ENCODE measurements at places on chromosomes 6 and 20.

GRCh38 chr20:58473453-58474425 is 41.5 kb downstream of the APCDD1L start:
- no peak for DNase-seq

GRCh38 chr6:33863723-33864440 is 60.1 kb upstream of the MLN start:
- DNase-seq, result no peak

- no peak for DNase-seq
Observed at GRCh38 chr6:149567945-149568585, 1.9 kb downstream of the GINM1 start.

GRCh38 chr6:124748778-124749177 is 213.5 kb upstream of the RNF217 start:
- DNase-seq, result no peak

DNA sequence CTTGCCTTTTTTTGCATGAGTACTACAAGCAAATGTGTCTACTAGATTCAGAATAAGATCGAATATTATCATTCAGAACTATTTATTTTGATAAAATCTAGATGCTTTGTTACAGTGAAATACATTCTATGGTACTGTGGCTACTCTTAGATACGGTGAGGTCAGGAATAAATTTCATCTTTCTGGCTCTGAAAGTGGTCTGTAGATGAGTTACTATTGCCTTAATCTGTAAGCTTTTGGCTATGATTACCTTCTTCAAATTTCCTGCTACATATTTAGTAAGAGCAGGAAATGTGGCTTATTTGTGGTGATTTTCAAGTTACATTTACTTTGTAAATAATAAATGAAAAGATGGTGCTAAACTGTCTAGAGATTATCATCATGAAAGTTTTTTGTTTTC is 50.0 kb downstream of the SCAF8 start:
- no peak for DNase-seq

- no peak for DNase-seq
Observed at GRCh38 chr6:164014346-164015087, 600.0 kb downstream of the QKI start.

- no peak for DNase-seq
Observed at GRCh38 chr6:164414695-164415094, 894.7 kb downstream of the C6orf118 start.

GRCh38 chr6:149329529-149329928 is 12.0 kb downstream of the TAB2 start:
- DNase-seq, result no peak

Data from head of caudate nucleus (tissue), 42 donors.